Articular chondrocyte of knee joint (primary cell): ENCODE measurements at places on chromosomes 2 and 18. TPM values are rescaled to one million over a fixed set of nuclear protein-coding genes. Genes with fewer than 3 reads are reported as not detected.

Gene FAM136A
- 25.1 and 25.3 TPM in 2 replicates for total RNA-seq

Gene CFAP65
- 0.22 TPM in 1 of 2 replicates, not detected in the other for total RNA-seq

Gene MAP3K2
- total RNA-seq: 60.9 and 76.2 TPM in 2 replicates

Gene FTCDNL1
- 0.13 and 0.76 TPM in 2 replicates for total RNA-seq

Gene WNT10A
- not detected in 2 replicates for total RNA-seq

Gene RAX
- not detected in 2 replicates for total RNA-seq

Gene CD28
- total RNA-seq: under 0.01 TPM in 2 replicates

Gene SLC35F5
- 231 and 273 TPM in 2 replicates for total RNA-seq

Gene UGT1A3
- not detected in 2 replicates for total RNA-seq

Gene SP5
- total RNA-seq: not detected in 2 replicates
